ENCODE measurements at places on chromosomes 12 and 14.

DNA sequence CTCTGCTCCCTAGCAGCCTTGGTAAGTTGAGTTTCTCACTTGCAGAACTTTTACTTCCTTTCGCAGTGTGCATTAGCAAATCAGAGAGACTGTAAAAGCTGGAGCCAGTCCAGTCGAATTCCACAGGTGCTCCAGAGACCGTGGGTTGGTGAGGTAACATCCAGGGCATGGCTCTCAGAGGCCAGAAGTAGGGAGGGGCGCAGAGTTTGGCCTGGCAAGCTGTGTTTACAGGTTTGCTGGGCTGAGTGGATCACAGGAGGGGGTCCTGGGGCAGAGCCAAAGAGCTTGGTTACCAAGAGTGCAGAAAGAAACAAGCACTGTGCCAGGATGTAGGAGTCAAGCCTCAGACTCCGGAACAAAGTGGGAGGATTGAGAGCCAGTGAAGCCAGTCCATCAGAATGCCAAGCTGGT is 10.2 kb upstream of the BHLHE41 start:
- DNase-seq = no peak
- H3K4me1 ChIP-seq = no peaks in the 10 kb centered on the region
- no peak overlapping the region for H3K4me3 ChIP-seq
- H3K27ac ChIP-seq = no peak overlapping the region
- H3K27me3 ChIP-seq = no peaks in the 10 kb centered on the region

DNA sequence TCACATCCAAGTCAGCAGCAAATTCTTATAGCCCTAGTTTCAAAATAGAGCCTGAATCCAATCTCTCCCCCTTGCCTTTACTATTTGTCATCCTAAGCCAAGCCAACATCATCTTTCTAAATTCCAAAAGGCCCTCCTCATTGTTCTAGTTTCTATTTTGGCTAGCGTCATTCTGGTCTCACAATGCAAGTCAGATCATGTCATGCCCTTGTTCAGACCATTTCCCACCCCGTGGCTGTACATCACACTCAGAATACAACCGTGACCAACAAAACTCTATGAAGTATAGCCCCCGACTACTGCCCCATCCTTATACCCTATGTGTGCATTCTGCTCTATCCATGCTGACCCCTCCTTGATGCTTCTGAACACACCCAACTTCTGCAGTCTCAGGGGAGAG is 12.3 kb upstream of the GNG2 start:
- no peaks in the 10 kb centered on the region for H3K36me3 ChIP-seq
- peaks cover 2% of the 10 kb centered on the region for H3K4me1 ChIP-seq
- no peak overlapping the region for H3K4me3 ChIP-seq
- DNase-seq = no peak
- no peak overlapping the region for H3K27ac ChIP-seq
- no peaks in the 10 kb centered on the region for H3K27me3 ChIP-seq

DNA sequence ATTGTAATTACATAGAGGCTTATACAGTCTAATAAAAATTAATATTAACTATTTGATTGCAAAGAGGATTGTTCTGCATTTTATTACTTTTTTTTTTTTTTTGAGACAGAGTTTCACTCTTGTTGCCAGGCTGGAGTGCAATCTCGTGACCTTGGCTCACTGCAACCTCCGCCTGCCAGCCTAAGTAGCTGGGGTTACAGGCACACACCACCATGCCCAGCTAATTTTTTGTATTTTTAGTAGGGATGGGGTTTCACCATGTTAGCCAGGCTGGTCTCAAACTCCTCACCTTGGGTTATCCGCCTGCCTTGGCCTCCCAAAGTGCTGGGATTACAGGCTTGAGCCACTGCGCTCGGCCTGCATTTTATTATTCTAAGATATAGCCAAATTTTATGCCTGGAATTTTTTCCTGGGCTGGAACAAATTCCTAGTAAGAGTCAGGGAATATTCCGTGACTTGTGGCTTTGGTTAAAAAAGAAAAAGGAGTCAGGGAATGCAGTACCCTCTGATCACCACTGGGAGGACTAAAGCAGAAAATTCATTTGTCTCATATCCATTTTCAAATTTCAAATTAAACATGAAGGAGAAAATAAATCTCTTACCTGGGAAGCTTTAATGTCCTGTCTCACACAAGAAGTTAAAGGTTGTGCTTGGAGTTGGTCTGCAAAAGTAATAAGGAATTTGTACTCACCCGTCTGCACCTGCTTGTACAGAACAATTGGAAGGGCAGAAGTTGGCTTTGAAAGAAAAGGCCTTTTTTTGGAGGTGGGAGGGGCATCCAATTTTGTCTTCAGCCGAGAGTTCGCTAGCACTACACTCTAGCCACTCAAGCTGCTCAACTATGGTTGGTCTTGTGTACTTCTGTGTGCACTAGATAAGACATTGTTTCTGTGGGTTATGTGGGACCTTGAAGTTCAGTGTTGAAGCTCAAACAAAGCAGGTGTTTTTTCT is 8.7 kb downstream of the MARK3 start:
- no peaks in the 10 kb centered on the region for H3K36me3 ChIP-seq
- DNase-seq = no peak
- H3K27me3 ChIP-seq = no peaks in the 10 kb centered on the region
- peaks cover 3% of the 10 kb centered on the region for H3K4me1 ChIP-seq
- peak overlapping the region; percentile 38 for H3K27ac ChIP-seq

GRCh38 chr14:79608446-79608845 is 602.9 kb downstream of the DIO2 start:
- H3K27me3 ChIP-seq = no peaks in the 10 kb centered on the region
- no peak for DNase-seq
- no peak overlapping the region for H3K27ac ChIP-seq
- no peak overlapping the region for H3K4me3 ChIP-seq
- H3K4me1 ChIP-seq = no peaks in the 10 kb centered on the region

GRCh38 chr12:54032627-54033100 is at the start of gene HOXC5:
Gene HOXC5, plus strand, starts transcription at chr12:54033050. Its CDS starts 73 bp downstream, at chr12:54033123.
- H3K36me3 ChIP-seq = no peaks in the 10 kb centered on the region
- H3K4me1 ChIP-seq = peaks cover 16% of the 10 kb centered on the region
- no peak for DNase-seq
- H3K4me3 ChIP-seq = peak within 1 kb of the TSS; percentile 51

DNA sequence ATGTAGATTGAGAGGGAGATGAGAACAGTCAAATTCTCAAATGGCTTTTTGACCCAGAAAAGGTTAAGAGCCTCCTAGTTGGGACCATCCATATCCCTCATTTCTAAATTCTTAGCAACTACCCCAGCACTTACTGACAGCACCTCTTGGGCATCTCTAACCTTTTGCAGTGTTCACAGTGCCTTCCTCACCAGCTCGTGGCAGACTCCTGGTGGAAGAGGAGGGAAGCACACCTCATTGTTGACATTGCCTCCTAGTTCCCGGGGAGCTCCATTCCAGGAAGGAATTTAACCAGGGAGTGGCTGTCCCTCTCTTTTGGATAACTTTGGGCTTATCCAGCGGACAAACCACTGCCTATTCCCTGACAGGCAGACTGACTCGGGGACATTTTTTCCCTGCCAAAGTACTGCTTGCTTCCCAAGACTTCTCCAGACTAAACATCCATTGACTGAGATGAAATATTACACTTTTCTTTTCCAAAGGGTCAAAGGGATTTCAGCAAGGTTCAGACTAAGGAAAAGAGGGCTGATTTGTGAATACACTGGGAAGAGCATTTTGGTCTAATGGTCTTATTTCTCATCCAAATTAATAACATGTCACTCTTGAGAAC is 9.0 kb upstream of the OR6J1 start:
- H3K36me3 ChIP-seq = no peaks in the 10 kb centered on the region
- H3K4me3 ChIP-seq = no peak overlapping the region
- peaks cover 8% of the 10 kb centered on the region for H3K4me1 ChIP-seq
- H3K27ac ChIP-seq = no peak overlapping the region

GRCh38 chr12:88623777-88624548 is 43.7 kb upstream of the KITLG start:
- no peak for DNase-seq
- no peak overlapping the region for H3K4me3 ChIP-seq
- no peak overlapping the region for H3K27ac ChIP-seq

- DNase-seq = no peak
- no peak overlapping the region for H3K4me3 ChIP-seq
- H3K4me1 ChIP-seq = no peaks in the 10 kb centered on the region
- H3K36me3 ChIP-seq = no peaks in the 10 kb centered on the region
- H3K27ac ChIP-seq = no peak overlapping the region
Observed at GRCh38 chr12:31783996-31784645, 55.3 kb upstream of the AMN1 start.

DNA sequence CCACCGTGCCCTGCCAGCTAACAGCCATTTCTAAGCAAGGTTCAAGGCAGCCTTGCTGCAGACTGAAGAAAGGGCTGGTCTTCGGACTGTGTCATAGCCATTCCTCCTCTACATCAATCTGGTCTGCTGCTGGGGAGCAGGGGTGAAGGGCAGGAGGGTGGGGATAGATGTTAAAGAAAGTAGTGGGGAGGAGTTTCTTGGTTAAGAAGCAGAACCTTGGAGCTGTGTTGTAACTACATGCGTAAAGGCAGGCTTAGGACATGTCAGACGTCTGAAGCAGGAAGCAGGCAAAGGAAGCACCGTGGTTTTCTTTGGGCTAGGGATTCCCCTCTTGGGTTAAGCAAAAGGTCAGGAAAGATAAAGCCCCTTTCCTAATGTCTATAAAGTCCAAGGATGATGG is 18.1 kb upstream of the NEK9 start:
- no peaks in the 10 kb centered on the region for H3K27me3 ChIP-seq
- H3K4me1 ChIP-seq = peaks cover 8% of the 10 kb centered on the region
- H3K4me3 ChIP-seq = no peak overlapping the region

- no peaks in the 10 kb centered on the region for H3K4me1 ChIP-seq
- DNase-seq = no peak
- H3K36me3 ChIP-seq = no peaks in the 10 kb centered on the region
Observed at GRCh38 chr14:52275372-52275771, 7.9 kb downstream of the PTGDR start.

DNA sequence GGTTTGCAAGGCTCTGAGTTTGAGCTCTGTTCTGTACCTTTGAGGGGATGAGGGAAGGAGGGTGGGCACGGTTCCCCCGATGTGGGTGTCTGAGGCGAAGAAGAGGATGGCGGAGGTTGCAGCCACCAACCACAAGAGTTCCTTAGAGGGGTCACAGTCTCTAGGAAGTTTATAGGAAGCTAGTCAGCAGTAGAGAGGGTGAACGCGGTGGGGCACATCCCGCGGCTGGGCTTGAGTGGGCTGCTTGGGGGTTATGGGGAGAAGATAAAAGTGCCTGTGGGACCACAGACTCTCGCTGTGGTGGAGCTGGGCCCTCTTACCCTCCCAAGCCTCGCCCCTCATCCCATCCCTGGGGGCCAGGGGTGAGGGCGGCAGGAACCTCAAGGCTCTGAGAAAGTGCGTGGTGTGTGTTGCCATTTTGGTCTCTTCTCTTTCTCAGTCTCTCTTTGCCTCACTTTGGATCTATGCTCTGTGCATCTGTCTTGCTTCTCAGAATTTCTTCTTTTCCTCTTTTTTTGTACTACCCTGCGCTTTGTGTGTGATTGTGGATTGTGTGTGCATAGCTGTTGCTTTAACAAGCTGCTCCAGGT is 2.7 kb downstream of the CD4 start:
- H3K27ac ChIP-seq = peak overlapping the region; percentile 52
- H3K4me3 ChIP-seq = no peak overlapping the region
- H3K27me3 ChIP-seq = no peaks in the 10 kb centered on the region
- H3K4me1 ChIP-seq = peaks cover 6% of the 10 kb centered on the region
- H3K36me3 ChIP-seq = no peaks in the 10 kb centered on the region

GRCh38 chr14:105074601-105075053 is 9.4 kb upstream of the GPR132 start:
- H3K4me1 ChIP-seq = peaks cover 10% of the 10 kb centered on the region
- H3K27me3 ChIP-seq = no peaks in the 10 kb centered on the region
- no peak for DNase-seq
- no peak overlapping the region for H3K4me3 ChIP-seq
- H3K36me3 ChIP-seq = no peaks in the 10 kb centered on the region
- no peak overlapping the region for H3K27ac ChIP-seq

- no peak for DNase-seq
- H3K4me1 ChIP-seq = peaks cover 32% of the 10 kb centered on the region
- no peaks in the 10 kb centered on the region for H3K27me3 ChIP-seq
- H3K27ac ChIP-seq = no peak overlapping the region
- no peaks in the 10 kb centered on the region for H3K36me3 ChIP-seq
Observed at GRCh38 chr12:47074757-47075156, 4.7 kb upstream of the PCED1B start.

DNA sequence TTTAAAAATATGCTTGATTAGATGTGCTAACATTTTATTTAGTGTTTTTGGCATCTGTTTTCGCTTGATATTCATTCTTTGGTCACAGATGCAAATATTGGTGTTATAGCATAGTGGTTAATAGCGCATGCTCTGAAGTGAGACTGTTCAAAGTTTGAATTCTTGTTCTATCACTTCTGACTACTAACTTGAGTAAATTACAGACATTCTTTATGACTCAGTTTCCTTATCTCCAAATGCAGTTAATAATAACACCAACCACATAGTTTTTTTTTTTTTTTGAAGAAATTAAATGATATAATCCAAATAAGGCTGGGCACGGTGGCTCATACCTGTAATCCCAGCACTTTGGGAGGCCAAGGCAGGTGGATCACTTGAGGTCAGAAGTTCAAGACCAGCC is 81.0 kb downstream of the TMX1 start:
- no peak overlapping the region for H3K4me3 ChIP-seq
- no peaks in the 10 kb centered on the region for H3K4me1 ChIP-seq
- no peaks in the 10 kb centered on the region for H3K27me3 ChIP-seq
- no peak overlapping the region for H3K27ac ChIP-seq

DNA sequence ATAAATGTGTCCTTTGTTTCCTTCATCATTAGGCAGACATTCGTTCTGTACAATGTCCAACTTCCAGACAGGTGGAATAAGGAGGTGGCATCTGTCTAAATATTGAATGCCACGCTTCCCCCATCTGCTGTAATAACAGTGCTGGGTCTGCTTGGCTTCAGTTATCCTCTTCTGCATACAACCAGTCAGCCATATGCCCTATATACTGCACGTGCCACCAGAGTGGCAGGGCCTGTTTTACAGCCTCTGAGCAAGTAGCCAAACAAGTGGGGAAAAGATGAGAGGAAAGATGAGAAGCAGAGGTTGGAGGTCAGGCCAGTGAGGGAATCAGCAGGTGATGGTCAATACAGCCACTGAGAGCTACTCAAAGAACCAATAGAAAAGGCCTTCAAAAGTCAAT is 55.4 kb downstream of the OTX2 start:
- H3K36me3 ChIP-seq = no peaks in the 10 kb centered on the region
- no peak for DNase-seq
- H3K27ac ChIP-seq = no peak overlapping the region
- no peaks in the 10 kb centered on the region for H3K4me1 ChIP-seq

GRCh38 chr12:106080041-106080790 is 58.5 kb downstream of the NUAK1 start:
- H3K36me3 ChIP-seq = no peaks in the 10 kb centered on the region
- no peaks in the 10 kb centered on the region for H3K27me3 ChIP-seq
- H3K27ac ChIP-seq = peak overlapping the region; percentile 57
- no peaks in the 10 kb centered on the region for H3K4me1 ChIP-seq
- DNase-seq = no peak

GRCh38 chr12:93319523-93320050 is 58.1 kb upstream of the NUDT4 start:
- H3K27ac ChIP-seq = no peak overlapping the region
- H3K4me3 ChIP-seq = no peak overlapping the region
- H3K4me1 ChIP-seq = no peaks in the 10 kb centered on the region
- H3K27me3 ChIP-seq = no peaks in the 10 kb centered on the region
- no peaks in the 10 kb centered on the region for H3K36me3 ChIP-seq
